ENCODE measurements at places on chromosomes 4 and X.

- DNase-seq = no peak
Observed at GRCh38 chr4:163111588-163111987, 55.1 kb downstream of the NAF1 start.

- no peak for DNase-seq
Observed at GRCh38 chrX:24396931-24397279, 36.5 kb downstream of the SUPT20HL1 start.

DNA sequence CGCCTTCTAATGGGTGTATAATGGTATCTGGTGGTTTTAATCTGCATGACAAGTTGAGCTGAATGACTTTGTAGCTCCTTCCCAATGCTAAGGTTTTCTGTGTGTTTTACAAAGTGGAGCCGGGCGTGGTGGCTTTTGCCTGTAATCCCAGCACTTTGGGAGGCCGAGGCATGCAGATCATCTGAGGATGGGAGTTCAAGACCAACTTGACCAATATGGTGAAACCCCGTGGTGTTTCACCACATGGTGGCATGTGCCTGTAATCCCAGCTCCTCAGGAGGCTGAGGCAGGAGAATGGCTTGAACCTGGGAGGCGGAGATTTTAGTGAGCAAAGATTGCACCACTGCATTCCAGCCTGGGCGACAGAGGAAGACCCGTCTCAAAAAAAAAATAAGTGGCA is 28.9 kb downstream of the ARFIP1 start:
- DNase-seq = no peak

GRCh38 chrX:24124244-24124799 is 25.2 kb upstream of the ZFX start:
- DNase-seq = no peak

DNA sequence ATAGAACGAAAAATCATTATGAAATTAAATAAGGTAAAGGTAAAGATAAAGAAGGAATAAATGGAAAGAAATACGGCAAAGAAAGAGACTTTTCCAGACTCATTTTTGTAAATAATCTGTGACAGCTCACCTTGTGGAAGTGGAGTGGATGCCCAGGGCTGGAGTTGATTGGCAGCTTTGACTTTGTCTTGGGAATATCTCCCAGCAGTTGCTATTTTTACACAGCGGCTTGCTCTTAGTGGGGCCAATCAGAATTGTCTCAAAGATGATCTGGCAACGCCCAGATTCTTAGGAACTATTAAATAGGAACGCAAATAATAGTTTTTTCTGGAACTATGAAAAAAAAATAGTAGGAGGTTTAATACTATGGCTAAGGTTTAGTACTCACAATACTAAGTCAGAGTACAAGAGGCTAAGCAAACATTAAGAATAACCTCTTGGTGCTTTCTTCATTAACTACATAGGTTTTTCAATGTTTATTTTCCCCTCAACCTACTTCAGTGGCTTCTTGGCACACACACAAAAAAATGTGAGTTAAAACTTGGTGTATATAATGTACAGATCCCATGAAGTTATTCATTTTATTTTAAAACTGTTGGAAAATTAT is 132.7 kb downstream of the TRAM1L1 start:
- no peak for DNase-seq

Data from stimulated activated CD4-positive, alpha-beta T cell treated with anti-CD3 and anti-CD28 coated beads, Interleukin-1b, Interleukin-23, amount 100 ng/mL, for 24 hours (primary cell).